Fibroblast of mammary gland (primary cell): ENCODE measurements at places on chromosomes 2 and 18.

GRCh38 chr2:125516496-125517109 lies 1139.4 kb upstream of the GYPC start:
- peak; percentile 0 for DNase-seq

DNA sequence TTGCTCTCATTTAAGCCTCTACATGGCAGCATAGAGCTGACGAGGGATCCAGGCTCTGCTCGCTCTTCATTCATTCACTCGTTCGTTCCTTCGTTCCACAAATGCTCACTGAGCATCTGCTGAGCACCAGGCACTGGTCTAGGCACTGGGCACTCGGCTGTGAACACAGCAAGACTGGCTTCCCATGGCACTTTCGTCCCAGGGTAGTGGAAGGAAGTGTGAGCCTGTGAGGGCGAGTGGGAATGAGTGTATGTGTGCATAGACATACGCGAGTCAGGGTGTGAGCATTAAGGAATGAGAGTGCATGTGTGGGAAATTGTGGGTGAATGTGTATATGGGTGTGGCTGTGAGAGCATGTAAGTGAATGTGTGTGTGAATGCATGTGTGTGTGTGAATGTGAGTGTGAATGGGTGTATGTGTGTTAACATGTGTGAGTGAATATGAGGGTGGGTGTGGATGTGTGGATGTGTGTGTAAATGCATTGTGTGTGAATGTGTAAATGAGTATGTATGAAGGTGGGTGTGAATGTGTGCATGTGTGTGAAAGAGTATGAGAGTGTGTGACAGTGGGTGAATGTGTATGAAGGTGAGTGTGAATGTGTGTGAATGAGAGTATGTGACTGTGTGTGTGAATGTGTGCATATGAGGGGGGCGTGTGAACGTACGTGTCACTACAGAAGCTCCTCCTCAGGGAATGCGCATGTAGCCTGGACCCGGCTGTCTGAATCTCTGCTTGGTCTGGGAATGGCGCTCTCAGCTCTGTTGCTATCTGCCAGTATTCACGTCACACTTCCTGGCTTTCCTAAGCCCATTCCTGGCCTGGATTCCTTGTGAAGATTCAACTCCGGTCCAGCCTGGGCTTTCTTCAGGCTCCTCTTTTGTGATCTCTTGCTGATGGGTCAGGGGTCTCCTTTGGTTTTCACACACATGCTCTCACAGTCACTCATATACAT lies 28.8 kb downstream of the SNORC start:
- peak; percentile 75 for DNase-seq

- DNase-seq: no peak
Observed at GRCh38 chr2:241072553-241073165, 29.4 kb downstream of the MTERF4 start.

- no peak for DNase-seq
Observed at GRCh38 chr2:241036964-241037421, 38.6 kb downstream of the SNED1 start.

- peak; percentile 84 for DNase-seq
Observed at GRCh38 chr2:71880846-71881610, 266.6 kb downstream of the CYP26B1 start.

DNA sequence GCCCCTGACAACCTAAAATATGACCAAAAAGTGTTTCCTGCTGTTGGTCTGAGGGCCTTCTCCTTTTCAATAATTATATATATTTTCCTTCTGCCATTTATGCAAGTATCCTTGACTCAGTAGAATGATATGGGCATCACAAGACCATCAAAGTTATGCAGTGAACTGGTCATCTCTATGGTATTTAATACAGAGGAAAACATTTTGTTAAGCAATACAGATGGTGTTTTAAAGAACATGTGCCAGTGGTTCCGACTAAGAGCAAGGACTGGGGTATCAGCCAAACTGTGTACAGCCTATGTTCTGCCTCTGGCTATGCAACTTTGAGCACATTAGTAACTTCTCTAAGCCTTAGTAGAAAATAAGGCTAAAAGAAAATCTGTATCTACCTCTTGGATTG lies 179.0 kb downstream of the TRABD2A start:
- DNase-seq: peak; percentile 93

DNA sequence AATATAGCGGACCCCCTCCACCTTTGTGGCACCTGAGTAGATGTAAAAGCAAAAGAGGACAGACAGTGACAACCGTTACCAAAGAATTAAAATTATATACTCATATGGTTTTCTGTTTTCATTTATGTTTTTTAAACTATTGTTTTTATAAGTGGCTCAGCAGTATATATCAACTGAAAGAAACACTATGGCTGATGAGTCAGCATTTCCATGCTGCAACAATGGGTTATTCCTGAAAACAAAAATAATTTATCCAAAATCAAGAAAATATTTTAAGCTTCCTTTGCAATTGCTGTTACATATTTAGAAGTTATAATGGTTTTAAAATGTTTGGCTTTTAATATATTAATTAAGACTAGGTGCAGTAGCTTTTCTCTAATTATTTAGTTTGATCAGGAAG lies 17.7 kb downstream of the MRPS9 start:
- DNase-seq: peak; percentile 0

DNA sequence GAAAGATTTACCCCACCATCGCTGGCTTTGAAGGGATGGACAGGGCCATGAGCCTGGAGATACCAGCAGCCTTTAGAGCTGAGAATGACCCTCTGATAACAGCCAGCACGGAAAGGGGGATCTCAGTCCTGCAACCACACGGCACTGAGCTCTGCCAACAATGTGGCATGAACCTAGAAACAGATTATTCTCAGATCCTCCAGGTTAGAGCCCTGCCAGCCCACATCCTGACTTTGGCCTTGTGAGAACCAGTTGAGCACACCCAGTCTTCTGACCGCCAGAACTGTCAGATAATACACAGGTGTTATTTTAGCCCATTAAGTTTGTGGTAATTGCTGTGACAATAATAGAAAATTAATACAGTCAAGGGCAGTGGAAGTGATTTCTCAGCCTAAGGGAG lies 9.4 kb upstream of the GNLY start:
- DNase-seq: no peak

GRCh38 chr2:53235836-53236582 lies 531.6 kb upstream of the CHAC2 start:
- no peak for DNase-seq

DNA sequence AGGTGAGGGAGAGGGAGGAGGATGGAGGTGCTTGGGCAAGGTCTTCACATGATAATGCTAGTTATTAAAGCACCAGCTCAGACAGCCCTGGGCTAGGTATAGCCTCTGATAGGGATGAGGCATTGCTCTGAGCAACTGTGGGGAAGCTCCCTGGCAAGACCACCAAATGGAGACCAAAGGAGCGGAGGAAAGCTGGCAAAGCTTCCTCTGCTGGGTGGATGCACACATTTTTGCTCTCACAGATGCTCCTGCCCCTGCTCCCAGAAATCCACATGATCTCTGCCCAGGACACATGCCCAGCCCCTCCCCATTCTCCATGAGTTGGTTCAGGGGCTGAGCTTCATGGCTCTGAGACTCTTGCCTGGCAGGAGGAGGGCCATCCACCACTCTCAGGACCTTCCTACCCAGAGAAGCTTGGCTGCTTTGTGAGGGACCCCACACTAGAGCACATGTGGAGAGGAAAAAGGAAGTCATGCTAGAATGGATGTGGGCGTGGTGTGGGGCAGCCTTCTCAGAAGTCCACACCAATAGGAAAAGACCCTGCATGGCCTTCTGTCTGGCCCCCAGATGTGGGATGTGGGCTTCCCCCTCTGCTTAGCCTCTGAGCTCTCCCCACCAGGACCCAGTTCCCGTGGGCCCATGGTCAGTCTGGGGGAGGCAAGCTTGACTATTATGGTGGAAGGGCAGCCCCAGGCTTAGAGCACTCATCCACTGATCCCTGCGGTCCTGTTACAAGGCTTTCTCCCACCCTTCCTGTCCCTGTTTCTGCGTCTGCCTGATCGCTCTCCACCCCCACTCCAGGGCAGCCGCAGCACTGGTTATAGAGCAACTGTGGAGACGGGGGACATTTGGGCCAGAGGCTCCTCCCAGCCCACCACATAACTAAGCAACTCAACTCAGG lies 10.5 kb upstream of the CYP26B1 start:
- DNase-seq: no peak

GRCh38 chr18:27411911-27412310 lies 226.8 kb upstream of the CHST9 start:
- peak; percentile 6 for DNase-seq

DNA sequence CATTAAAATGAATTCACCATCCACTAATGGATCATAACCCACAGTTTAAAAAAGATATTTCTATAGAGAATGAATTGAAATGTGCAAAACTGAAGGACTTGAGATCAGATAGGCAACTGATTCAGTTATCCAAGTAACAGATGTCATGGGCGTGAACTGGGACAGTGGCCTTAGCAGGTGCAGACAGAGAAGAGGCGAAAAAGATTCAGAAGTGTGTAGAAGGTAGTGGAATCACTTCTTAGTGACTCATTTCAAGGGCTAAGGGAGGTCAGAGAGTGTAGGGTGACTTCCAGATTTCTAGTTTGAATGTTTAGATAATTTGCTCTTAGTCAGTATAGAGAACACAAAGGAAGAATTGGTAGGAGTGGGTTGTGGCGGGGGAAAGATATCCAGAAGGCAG lies 79.7 kb downstream of the EHBP1 start:
- peak; percentile 54 for DNase-seq

DNA sequence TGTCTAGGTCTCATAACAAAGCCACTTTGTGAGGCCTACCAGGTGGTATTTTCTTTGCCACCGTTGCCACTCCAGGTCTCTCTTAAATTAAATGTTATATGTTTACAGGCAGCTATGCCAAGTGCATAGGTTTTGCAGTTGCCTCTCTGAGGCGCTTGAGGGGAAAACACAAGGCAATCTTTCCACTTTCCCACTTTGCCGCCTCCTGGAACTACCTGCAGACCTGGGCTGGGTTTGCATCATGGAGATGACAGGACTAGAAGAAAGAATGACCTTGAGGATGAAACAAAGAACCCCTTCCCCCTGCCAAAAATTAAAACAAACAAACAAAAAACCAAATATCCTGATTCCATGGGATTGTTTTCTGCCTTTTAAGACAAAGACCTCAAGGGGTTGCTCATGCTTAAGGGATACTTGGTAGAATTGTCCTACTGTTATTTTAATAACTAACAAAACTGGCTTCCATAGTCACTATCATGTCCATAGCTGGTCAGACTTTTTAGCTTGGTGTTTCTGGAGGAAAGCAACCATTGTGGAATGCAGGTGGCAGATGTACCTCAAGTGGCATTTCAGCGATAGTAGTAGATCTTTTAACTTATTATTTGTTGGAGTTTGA lies 159.9 kb downstream of the PRPF40A start:
- DNase-seq: peak; percentile 28

DNA sequence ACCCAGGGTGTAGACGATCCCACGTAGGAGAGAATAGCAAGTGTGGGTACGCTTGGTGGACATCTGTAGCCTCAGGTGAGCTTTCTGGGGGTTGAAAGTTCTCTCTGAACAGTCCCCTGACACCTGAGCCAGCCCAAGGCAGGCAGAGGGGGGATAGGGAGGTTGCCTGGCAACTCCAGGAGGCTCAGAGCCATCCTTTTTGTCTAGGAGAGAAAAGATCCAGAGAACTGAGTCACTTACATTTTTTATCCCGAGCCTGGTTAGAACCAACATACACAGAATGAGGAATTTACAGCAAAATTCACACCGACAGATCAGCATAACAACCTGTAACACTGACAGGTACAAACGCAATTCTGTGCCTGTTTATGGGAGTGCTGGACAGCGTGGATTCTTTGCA lies 113.2 kb downstream of the SH3BP4 start:
- no peak for DNase-seq

DNA sequence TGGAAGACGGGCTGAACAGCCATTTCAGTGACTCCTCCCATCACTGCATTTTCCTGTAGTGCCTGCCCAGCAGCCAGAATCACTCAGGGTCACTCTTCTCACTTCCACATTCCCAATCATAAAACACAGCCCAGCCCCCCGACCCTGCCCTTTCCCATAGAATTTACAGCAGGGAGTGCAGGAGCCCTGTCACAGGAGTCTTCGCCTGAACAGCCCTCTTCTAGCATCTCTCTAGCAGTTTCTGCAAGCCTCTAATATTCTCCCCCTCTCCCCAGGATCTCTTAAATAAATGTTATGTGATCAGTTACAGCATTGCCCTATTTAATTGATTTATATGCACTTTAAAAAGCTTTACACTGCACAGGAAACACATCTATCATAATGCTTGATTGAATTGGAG lies 42.9 kb upstream of the KLHL29 start:
- DNase-seq: no peak

DNA sequence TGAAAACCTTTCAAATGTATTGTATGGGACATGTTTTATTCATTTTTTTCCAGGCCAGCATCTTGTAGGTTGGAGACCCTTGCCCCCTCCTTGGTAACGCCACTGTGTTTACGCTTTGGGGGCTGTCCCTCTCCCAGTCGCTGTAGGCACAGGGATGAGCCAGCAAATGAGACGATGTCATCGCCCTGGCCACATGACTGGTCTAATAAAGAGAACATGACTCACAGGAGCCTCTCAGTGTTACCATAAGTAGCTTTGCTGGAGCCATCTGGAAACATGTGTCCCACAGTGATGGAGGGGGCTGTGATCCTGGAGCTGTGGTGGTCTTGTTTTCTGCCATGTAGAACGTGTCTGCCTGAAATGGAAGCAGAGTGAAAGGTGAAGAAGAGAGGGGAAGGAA lies 78.9 kb downstream of the CD8B2 start:
- peak; percentile 51 for DNase-seq

DNA sequence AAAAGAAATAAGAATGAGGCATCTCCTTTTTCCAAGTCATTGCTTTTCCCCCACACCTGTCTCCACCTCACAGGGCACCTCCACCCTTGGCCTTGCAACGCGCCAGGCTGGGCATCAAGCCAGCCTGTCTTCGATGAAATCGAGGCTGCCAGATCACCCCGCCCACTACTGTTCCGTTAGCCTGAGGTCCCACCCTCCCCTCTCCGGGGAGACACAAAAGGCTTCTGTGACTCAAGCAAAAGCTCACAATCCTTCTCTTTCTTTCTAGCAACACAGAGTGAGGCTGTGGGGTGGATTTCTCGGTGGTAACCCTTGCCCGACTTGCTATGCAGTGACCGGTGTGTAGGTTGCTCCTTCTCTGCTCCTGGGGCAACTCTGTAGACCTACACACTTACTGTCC lies 9.9 kb downstream of the TNP1 start:
- peak; percentile 13 for DNase-seq

GRCh38 chr2:214730248-214730647 lies 79.2 kb downstream of the BARD1 start:
- no peak for DNase-seq

GRCh38 chr2:151287513-151288250 lies 1.8 kb downstream of the NMI start:
- no peak for DNase-seq

- no peak for DNase-seq
Observed at GRCh38 chr2:164746713-164747112, 94.9 kb downstream of the COBLL1 start.

GRCh38 chr18:35091841-35092240 lies 50.6 kb downstream of the MAPRE2 start:
- peak; percentile 51 for DNase-seq

DNA sequence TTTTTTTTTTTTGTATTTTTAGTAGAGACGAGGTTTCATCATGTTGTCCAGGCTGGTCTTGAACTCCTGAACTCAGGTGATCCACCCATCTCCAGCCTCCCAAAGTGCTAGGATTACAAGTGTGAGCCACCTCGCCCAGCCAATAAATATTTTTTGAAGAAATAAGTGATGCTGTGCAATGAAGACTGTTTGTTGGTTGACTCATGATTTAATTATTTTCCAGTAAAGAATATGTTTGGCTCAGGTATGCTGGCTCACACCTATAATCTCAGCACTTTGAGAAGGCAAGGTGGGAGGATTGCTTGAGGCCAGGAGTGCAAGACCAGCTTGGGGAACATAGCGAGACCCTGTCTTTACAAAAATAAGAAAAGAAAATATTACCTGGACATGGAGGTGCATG lies 41.8 kb upstream of the LPIN2 start:
- DNase-seq: no peak

GRCh38 chr18:47873625-47874024 lies 56.8 kb downstream of the SMAD2 start:
- no peak for DNase-seq
